ENCODE measurements at places on chromosomes 12 and 14.

- DNase-seq: no peak
Observed at GRCh38 chr12:108332791-108333382, 6.2 kb downstream of the CMKLR1 start.

GRCh38 chr14:101200008-101200649 is 296.6 kb upstream of the RTL1 start:
- DNase-seq: no peak

DNA sequence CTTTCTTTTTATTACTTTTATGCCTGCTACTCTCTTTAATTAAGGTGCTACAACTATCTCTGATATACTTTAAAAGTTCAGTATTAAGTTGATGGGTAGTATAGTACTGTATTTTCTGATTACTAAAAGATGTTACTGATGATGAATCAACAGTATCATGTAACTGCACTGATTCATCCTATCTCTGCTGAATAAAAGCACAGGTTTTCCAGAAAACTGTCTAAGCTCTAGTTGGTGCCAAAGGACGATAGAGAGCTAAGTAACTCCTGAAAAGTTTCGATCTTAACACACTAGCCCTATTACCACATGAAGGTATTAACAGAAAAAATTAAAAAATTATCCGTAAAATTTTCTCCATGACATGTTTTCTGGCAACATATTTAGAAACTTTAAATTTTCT is 2.1 kb downstream of the SCAF11 start:
- no peak for DNase-seq

DNA sequence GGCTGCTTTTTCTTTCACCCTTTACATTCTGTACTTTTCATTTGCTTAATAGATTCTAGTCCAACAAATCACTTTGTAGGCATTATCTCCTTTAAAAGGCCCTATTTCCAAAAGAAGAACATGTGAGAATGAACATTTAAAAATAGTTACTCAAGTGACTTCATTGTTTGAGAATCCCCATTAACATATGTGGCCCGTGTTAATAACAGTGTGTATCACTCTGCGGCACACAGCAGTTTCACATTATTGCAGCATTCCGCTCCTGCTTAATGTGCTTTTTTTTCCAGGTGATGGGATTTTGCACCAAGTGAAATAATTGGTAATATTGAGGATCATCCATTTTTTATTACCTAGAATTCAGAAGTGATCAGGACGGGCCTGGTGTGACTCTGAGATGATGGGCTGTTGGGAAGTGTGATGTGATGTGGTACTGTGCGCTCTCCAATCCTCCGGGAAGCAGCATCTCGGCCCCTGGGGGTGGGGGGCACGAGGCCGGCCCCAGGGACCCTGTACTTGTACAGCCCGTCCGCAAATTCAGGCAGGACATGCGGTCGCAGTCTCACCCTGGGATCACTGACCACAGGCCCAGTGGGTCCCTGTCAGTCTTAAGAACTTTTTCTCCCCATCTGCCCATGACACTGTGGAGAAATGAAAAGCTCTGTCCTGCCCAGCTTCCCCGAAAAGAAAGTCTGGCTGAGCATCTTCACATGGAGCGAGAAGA is 32.9 kb downstream of the SLC15A4 start:
- DNase-seq: no peak

DNA sequence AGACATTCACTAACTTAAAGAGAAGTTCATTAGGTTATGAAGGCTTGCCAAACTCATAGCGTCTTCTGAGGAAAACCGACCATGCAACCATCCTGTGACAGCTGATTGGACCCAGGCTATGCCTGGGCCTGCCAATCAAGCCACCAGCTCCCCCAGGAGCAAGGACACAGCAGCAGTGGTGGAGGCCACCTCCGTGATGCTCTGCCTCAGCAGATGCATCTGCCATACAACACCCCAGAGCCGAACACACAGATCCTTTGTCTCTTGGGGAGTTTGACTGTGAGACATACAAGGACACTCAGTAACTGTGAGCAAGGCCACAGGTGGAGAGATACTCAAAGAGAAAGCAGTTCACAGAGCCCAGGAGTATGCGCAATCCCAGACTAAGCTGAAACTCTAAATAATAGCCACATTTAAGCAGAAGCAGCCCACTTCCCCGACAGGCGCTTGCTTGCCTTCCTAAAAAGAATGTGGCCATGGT is 10.0 kb upstream of the CNIH1 start:
- no peak for DNase-seq

DNA sequence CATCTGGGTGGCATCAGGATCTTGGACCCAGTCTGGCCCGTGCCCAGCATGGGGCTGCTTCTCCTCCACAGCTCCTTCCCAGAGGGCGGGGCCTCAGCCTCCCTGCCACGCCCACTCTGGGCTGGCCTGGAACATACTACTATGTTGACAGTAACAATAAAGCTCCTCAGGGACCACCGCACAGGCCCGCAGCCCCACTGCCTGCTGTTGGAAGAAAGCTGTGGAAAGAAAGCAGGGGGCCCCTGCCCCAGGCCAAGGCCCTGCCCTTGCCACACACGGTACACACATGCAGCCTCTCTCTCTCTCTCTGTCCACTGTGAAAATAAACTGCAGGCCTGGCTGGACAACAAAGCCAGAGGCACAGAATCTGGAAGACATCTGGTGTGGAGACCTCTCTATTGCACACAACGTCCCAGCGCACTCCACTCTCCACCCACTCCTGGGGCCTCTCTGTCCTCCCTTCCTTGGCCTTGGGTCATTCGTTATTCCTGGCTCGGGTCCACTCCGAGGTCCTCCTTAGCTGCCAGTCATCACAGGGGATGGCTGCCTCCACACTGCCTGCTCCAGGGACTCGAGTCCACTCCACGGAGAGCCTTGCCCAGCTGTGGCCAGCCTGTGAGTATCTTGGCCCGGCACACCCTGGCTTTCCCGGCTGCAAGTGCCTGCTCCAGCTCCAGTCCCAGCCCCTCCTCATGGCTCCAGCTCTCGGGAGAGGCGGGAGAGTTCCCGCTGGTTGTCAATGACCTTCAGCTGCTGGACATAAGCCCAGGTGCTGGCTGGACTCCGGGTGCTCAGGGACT is 11.8 kb upstream of the ENDOU start:
- peak; percentile 91 for DNase-seq

DNA sequence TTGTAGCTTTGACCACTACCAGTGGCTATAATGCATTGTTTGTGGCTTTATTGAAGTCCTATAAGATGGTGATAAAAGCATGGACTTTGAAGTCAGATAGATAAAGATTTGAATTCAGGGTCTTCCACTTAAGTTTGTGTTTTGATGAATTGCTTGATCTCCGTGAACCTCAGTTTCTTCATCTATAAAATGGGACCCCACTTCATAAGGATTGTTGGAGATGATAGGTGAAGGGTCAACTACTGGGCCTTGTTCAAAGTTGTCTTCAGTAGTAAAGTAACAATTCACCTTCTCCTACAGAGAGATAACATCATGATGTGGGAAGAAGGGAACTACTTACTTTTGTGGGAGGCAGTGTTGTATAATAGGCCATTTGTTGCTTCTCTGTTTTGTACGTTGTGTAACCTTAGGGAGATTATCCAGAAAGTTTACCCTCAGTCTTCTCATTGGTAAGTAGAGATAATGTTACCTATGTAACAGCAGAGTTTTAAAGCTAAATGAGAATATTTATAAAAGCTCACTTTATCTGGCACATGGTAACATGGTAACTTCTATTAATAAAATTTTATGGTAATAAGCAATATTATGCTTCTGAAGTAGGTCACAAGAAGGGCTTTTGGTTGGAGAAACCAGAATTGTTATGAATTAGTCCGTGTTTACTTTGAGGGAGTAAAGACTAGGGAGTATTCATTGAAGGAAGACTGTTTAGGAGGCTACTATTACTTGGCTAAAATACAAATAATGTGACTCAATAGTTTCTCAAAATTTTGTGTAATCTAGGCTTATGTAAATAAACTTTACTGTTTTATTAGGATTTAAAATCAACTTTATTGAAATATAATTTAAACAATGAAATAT is 15.1 kb downstream of the ADIPOR2 start:
- no peak for DNase-seq

DNA sequence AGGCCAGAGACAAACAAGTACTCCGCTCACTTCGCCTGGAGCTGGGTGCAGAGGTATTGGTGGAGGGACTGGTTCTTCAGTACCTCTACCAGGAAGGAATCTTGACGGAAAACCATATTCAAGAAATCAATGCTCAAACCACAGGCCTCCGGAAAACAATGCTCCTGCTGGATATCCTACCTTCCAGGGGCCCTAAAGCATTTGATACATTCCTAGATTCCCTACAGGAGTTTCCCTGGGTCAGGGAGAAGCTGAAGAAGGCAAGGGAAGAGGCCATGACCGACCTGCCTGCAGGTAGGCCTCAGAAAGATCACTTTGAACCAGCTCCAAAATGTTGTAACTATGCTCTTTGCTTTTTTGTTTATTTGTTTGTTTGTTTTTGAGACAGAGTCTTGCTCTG is 1.6 kb downstream of the CRADD start:
- DNase-seq: no peak

- DNase-seq: no peak
Observed at GRCh38 chr12:18878676-18879180, 140.8 kb downstream of the CAPZA3 start.

DNA sequence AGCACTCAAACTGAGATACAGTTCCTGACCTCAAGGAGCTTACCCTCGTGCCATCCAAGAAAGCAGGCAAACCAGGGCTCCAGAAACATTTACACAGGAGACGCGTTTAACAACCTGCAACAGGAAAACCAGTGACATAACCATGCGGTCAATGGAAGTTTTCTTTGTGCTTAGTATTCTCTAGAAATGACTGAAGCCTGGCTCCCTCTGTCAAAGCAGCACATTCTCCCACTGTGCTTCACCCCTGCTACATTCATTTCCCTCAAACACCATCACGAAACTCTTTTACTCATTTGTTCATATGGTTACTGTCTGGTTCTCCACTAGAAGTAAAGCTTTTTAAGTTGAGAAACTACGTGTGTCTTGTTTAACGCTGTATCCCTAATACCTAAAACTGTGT is 161.3 kb upstream of the CCND2 start:
- DNase-seq: no peak

- DNase-seq: no peak
Observed at GRCh38 chr12:76441016-76441415, 92.8 kb upstream of the BBS10 start.

DNA sequence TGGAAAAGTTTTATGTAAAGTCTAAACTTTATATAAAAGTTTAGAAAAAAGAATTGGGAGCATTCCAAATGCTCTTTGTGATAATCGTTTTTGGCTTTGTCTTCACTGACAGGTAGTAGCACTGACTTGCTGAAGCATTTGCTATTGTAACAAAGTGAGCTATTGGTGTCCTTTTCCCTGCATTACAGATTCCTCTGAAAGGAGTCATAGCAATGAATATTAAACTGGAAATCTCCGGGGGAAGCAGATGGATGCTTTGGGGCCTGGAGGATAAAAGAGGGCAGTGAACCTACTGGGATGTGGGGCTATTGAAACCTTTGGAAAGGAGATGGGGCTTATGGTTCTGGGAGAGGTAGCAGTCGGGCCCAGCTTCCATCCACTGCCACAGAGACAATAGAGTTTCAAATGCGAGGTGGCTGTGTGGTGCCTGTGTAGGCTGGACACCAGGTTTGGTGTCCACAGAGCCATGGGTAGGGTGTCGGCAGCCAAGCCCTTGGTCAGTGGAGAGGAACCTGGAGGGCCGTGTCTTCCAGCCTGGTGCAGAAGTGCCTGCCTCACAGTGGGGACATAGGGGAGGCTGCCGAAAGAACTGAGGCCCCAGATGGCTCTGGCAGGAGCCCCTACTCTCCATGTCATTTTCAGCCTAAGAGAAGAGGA is 10.1 kb downstream of the GSG1 start:
- DNase-seq: no peak

GRCh38 chr12:108730365-108731104 is 783 bp downstream of the CORO1C start:
- no peak for DNase-seq

DNA sequence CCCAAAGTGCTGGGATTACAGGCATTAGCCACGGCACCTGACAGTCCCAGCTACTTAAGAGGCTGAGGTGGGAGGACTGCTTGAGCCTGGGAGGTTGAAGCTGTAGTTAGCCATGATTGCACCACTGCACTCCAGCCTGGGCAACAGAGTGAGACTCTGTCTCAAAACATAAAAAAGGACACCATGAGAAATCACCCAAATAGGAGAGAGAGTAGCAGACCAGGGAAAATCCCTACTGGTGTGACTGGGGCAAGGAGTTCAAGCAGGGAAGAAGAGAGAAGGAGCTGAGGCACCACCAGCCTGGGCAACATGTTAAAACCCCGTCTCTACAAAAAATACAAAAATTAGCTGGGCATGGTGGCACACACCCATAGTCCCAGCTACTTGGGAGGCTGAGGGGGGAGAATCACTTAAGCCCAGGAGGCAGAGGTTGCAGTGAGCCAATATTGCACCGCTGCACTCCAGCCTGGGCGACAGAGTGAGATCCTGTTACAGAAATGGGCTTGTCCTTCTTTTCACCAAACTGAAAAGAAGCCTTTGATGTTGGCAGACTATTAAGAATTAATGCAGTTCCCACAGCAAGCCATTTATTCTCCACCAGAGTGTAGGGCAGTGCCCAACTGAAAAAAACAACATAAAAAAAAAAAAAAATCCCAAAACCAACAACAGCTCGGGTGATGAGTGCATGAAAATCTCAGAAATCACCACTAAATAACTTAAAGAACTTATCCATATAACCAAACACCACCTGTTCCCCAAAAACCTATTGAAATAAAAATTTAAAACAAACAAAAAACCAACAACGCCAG is 4.5 kb upstream of the SRSF9 start:
- DNase-seq: no peak

DNA sequence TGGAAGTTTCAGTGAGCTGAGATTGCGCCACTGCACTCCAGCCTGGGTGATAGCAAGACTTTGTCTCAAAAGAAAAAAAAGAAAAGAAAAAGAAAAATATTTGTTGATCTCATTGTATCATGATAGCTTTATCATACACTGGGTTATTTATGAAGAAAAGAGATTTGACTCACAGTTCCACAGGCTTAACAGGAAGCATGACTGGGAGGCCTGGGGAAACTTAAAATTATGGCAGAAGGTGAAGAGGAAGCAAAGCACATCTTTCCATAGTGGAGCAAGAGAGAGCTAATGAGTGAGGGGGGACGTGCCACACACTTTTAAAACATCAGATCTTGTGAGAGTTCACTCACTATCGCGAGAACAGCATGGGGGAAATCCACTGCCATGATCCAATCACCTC is 72.7 kb upstream of the FUT8 start:
- DNase-seq: no peak

GRCh38 chr12:1920971-1921370 is 2.5 kb upstream of the CACNA2D4 start:
- DNase-seq: no peak

- no peak for DNase-seq
Observed at GRCh38 chr12:50107416-50108268, 3.8 kb downstream of the GPD1 start.

- DNase-seq: no peak
Observed at GRCh38 chr14:23464700-23465099, 4.8 kb upstream of the NGDN start.

DNA sequence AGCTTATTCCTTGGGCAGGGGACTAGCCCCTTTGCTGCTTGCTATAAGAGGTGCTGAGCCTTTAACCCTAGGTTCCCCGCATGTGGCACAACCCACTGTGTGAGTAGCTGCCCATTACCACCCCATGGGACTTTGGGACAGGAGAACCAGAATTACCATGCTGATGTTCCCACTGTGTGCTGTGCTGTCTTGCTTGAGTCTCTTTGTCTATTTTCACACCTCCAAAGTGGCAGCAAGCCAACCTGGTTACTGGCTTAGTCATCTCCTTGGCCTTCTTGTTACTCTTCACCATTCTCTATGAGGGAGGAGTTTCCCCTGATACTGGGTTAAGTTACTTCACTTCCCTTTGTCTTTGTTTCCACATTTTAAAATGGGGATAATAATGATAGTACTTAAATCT is 73.4 kb upstream of the ETV6 start:
- no peak for DNase-seq

- DNase-seq: no peak
Observed at GRCh38 chr14:35400648-35401421, 3.7 kb downstream of the NFKBIA start.

All from fibroblast of the conjunctiva (primary cell).